ENCODE measurements at places on chromosomes 6 and 20. TPM values are rescaled to one million over a fixed set of nuclear protein-coding genes. Genes with fewer than 3 reads are reported as not detected.
A peak's percentile ranks its signal among the peaks of the same experiment; 100 is the strongest.

IMPG1 gene
- not detected for total RNA-seq

DNA sequence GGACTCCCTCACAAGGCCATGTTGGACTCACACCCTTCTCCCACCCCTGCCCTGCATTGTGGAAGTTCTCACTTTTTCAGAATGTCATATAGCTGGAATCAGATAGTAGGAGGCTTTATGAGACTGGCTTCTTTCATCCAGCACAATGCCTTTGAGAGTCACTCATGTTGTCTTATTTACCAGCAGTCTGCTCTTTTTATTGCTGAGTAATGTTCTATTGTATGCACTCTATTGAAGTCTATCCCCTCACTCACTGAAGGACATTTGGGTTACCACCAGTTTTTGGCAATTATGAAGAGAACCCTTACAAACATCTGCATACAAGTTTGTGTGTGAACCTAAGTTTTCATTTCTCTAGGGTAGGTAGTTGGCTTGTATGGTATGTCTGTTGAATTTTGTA lies 80.8 kb upstream of the KCNK16 start:
- H3K27ac ChIP-seq = no peak overlapping the region
- H3K27me3 ChIP-seq = no peaks in the 10 kb centered on the region
- DNase-seq = no peak
- H3K4me1 ChIP-seq = peaks cover 3% of the 10 kb centered on the region

DNA sequence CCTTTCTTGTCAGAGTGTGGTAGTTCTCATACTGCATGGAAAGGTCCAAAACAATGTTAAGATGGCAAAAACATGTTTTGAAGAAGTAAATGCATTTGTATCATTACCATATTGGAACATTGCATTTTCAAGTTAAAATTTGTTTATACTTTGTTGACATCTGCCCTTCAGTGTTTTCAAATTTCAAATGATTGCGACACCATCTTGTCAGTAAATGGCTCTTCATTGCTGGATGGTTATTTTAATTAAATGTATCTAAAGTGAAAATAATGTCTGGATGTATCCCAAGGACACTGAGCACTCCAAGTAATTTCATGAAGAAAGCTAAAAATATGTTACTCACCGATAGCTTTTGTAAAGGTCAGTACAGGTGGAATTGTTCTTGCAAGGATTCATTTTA lies 761.6 kb downstream of the EYS start:
- no peaks in the 10 kb centered on the region for H3K4me1 ChIP-seq
- no peaks in the 10 kb centered on the region for H3K36me3 ChIP-seq
- H3K27me3 ChIP-seq = no peaks in the 10 kb centered on the region
- no peak overlapping the region for H3K4me3 ChIP-seq
- DNase-seq = no peak

DNA sequence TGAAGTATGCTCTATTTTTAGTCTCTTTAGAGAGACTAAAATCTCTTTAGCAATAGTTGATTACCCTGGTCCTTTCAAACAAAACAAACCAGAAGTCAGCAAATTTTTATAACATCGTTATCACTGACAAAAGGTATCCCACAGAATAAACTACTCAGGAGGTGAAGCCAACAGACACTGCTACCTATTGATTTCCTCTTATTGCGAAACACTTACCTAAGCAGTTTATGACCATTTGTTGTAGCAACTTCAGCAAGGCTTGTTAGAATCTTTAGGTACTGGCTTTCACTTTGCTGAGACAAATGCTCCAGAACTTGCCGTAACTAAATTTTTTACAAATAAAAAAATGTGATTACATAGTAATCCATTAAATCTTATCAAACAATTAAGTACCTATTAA lies 64.4 kb downstream of the HACE1 start:
- no peaks in the 10 kb centered on the region for H3K4me1 ChIP-seq
- no peaks in the 10 kb centered on the region for H3K36me3 ChIP-seq
- no peaks in the 10 kb centered on the region for H3K27me3 ChIP-seq
- H3K4me3 ChIP-seq = no peak overlapping the region
- no peak for DNase-seq

DNA sequence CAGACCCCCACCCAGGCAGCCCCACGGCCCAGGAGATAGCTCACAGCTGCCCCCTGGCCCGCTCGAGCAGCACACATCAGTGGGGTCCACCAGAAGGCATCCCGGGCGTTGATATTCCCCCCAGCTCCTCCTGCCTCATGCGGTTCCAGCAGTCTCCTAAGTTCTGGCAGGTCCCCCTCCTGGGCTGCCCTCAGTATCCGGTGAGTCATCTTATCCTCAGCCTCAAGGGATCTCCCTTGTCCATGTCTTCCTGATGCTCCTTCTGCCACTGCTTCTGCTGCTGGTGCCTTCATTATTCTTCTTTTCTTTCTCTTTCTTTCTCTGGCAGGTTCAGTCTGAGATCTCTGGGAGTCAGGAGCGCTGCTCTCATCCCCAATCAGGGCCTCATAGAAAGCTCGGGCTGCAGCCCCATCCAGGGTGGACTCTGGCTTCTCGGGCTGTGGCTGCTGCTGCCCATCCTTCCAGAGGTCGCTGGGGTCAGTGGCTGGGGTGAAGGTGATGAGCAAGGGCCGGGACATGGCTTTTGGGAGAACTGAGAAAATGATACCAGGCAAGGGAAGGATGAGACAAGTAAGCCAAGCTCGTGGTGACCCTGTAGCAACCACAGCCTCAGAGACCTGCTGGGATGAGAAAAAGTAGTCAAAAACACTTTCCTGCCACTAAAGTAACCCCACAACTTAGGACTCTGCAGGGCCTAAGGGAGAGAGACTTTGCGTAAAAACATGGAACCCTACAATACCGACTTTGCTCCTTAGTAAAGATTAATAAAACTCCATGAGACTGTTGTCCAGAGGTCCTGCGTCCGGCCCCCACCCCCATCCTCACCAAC lies 622 bp downstream of the GPANK1 start:
- H3K4me1 ChIP-seq = peaks cover 39% of the 10 kb centered on the region
- peak overlapping the region; percentile 93 for H3K4me3 ChIP-seq
- DNase-seq = no peak
- no peaks in the 10 kb centered on the region for H3K27me3 ChIP-seq

Data from GM12878 (cell line).